ENCODE measurements at places on chromosomes 6 and 20. TPM values are rescaled to one million over a fixed set of nuclear protein-coding genes. Genes with fewer than 3 reads are reported as not detected.
A peak's percentile ranks its signal among the peaks of the same experiment; 100 is the strongest.

DNA sequence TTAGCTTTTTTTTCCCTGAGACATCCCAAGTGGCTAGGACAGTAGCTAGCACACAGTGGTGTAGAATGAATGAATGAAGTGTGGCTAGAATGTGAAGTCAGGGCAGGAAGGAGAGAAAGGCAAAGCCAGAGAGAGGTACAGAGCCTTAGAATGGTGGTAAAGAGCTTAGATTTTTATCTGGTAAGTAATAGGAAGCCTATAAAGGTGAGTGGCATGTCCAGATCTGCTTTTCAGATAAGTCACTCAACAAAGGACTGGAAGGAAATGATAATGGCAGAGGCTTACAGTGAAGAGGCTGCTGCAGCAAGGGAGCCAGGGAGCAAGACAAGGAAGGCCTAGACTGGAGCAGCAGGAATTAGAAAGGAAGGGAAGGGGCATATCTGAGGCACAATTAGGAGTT, 96.0 kb upstream of the PRDM1 start:
- no peak overlapping the region for H3K27ac ChIP-seq
- no peaks in the 10 kb centered on the region for H3K4me1 ChIP-seq
- H3K36me3 ChIP-seq = no peaks in the 10 kb centered on the region
- DNase-seq = no peak
- no peak overlapping the region for H3K4me3 ChIP-seq

- DNase-seq = no peak
- H3K36me3 ChIP-seq = no peaks in the 10 kb centered on the region
- H3K4me1 ChIP-seq = no peaks in the 10 kb centered on the region
- no peaks in the 10 kb centered on the region for H3K27me3 ChIP-seq
- H3K27ac ChIP-seq = no peak overlapping the region
These were observed 66.8 kb downstream of the ATG5 start for GRCh38 chr6:106258726-106259125.

The CCR6 gene
- 0.37 TPM for total RNA-seq

GRCh38 chr6:32086661-32087573, 22.2 kb downstream of the TNXB start:
- H3K4me1 ChIP-seq = no peaks in the 10 kb centered on the region
- peak overlapping the region; percentile 81 for H3K27ac ChIP-seq
- no peaks in the 10 kb centered on the region for H3K27me3 ChIP-seq
- peaks cover 47% of the 10 kb centered on the region for H3K36me3 ChIP-seq
- H3K4me3 ChIP-seq = no peak overlapping the region

DNA sequence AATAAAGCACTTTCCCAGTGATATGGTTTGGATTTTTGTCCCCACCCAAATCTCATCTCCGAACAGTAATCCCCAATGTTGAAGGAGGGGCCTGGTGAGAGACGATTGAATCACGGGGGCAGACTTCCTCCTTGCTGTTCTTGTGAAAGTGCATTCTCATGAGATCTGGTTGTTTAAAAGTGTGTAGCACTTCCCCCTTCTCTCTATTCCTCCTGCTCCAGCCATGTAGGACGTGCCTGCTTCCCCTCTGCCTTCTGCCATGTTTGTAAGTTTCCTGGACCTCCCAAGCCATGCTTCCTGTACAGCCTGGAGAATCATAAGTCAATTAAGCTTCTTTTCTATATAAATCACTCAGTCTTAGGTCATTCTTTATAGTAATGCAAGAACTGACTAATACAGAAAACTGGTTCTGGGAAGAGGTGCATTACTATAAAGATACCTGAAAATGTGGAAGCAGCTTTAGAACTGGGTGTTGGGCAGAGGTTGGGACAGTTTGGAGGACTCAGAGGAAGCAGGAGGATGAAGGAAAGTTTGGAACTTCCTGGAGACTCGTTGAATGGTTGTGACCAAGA, 7.4 kb downstream of the EPM2A start:
- no peak overlapping the region for H3K4me3 ChIP-seq
- no peaks in the 10 kb centered on the region for H3K27me3 ChIP-seq
- H3K27ac ChIP-seq = no peak overlapping the region
- H3K4me1 ChIP-seq = peaks cover 9% of the 10 kb centered on the region
- no peaks in the 10 kb centered on the region for H3K36me3 ChIP-seq
- no peak for DNase-seq

- H3K4me3 ChIP-seq = no peak overlapping the region
- H3K27ac ChIP-seq = no peak overlapping the region
- H3K27me3 ChIP-seq = no peaks in the 10 kb centered on the region
- no peaks in the 10 kb centered on the region for H3K36me3 ChIP-seq
- DNase-seq = no peak
- H3K4me1 ChIP-seq = no peaks in the 10 kb centered on the region
These were observed 163.9 kb downstream of the IBTK start for GRCh38 chr6:82083646-82084045.

DNA sequence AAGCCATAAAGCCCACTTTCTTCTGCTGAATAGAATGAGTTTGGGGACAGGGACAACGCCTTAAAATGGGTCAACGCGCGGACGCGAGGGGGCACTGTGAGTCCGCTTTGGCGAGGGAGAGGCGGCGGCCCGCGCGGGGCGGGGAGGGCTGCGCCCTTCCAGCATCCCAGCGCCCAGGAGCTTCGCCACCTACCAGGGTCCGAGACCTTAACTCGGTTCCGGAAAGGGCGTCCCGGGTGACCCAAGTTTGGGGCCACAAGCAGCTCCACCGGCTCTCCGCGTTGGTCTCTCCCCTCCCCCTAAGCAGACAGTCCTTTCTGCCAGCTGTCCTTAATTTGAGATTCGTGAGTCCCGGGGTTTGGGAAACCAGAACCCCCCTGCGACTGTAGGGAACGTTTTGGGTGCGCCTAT, 1.8 kb upstream of the SAMD5 start:
- H3K27ac ChIP-seq = no peak overlapping the region
- peak overlapping the region; percentile 75 for H3K4me3 ChIP-seq
- no peaks in the 10 kb centered on the region for H3K27me3 ChIP-seq
- H3K36me3 ChIP-seq = no peaks in the 10 kb centered on the region
- H3K4me1 ChIP-seq = peaks cover 19% of the 10 kb centered on the region

GRCh38 chr20:17892189-17892938, 76.2 kb downstream of the SNX5 start:
- H3K27ac ChIP-seq = no peak overlapping the region
- no peaks in the 10 kb centered on the region for H3K4me1 ChIP-seq
- no peak for DNase-seq
- no peaks in the 10 kb centered on the region for H3K27me3 ChIP-seq

DNA sequence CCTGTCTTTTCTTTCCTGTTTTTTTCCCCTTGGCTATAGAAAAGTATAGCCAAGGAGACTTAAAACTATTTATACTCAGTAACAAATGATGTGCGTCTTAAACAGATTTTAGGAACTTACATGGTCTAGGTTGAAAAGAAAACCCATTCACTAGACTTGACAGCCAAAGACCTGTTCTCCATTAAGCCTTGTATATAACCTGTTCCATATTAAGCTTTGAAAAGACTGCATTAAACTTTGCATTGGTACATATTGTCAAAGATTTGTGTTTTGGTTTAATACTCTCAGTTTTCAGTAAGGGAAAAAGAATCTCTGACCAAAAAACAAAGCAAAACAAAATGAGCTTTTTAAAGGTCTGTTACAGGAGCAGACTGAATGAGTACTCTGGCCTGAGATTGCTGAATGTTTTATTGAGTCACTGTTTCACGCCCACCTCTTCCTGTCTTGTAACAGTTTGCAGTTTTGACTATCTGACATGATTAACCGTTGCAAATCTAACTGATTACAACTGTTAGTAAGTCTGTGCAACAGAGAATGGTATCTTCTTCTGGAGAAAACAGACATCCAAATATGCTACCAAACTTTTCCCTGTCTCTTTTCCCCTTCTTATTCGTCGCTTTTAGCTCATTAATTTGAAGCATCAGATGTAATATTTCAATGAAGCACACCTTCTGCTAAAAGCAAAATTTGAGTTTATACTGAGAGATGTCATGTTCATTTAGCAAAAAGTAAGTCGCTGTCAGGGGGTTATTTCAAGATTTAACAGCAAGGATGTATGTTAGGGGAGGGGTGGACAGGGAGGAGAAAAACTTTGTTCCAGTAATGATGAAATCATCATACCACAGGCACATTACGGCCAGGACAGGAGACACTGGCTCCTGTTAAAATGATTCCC, 59.1 kb upstream of the SUPT3H start:
- no peaks in the 10 kb centered on the region for H3K4me1 ChIP-seq
- no peaks in the 10 kb centered on the region for H3K27me3 ChIP-seq
- H3K36me3 ChIP-seq = no peaks in the 10 kb centered on the region
- no peak overlapping the region for H3K4me3 ChIP-seq
- DNase-seq = no peak

- H3K27me3 ChIP-seq = no peaks in the 10 kb centered on the region
- H3K4me1 ChIP-seq = no peaks in the 10 kb centered on the region
- H3K36me3 ChIP-seq = no peaks in the 10 kb centered on the region
- no peak overlapping the region for H3K4me3 ChIP-seq
These were observed 668.9 kb downstream of the TFAP2A start for GRCh38 chr6:9745966-9746365.

- H3K27ac ChIP-seq = no peak overlapping the region
- DNase-seq = no peak
- peaks cover 42% of the 10 kb centered on the region for H3K36me3 ChIP-seq
- H3K27me3 ChIP-seq = no peaks in the 10 kb centered on the region
- no peak overlapping the region for H3K4me3 ChIP-seq
These were observed 26.5 kb downstream of the EIF2S2 start for GRCh38 chr20:34085544-34086040.

DNA sequence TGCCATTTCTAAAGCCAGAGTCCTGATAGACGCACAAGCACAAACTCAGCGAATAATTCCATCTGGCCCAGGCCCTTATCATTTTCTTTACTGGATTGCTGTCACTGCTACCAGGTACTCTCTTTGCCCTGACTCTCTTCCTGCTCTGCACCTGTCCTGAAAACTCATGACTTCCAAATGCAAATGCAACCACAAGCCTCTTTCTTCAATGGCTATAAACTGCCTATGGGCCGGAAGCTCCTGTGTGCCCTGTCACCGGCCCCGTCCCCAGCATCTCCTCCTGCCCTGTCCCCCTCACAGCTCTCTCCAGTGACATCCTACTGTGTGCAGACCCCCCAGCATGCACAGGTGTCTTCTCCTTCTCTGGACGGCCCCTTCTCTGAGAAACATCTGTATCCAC, 302.6 kb downstream of the GMDS start:
- no peaks in the 10 kb centered on the region for H3K27me3 ChIP-seq
- no peak overlapping the region for H3K27ac ChIP-seq
- no peaks in the 10 kb centered on the region for H3K4me1 ChIP-seq
- H3K4me3 ChIP-seq = no peak overlapping the region
- DNase-seq = no peak

The EEF1A2 gene
- 886 TPM for total RNA-seq

DNA sequence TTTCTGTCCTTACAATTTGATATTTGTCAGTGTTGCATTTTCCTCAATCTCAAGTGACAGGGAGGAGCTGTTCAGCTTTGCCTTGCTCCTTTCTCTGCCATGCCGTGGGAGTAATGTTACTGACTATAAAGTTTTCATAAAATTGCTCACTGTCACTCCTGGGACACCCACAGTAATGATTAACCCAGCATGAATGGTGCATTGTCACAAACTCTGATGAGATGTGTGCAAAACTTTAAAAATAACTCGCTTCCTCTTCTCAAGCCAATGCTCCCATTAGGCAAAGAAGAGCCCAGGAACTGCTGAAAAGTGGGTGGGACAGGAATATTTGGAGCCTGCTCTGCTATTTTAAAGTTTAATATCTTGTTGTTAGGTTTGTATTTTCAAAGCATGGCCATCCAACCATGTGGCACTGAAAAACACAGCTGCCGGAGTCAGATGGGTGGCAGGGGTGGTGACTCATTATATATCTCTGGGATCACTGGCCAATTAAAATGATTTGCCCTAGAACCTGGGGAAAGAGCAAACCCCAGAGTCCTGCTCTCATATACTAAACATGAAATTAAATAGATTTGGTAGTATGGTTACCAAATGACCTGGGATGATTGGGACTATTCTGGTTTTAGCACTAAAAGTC, 260.1 kb downstream of the BTBD3 start:
- no peak overlapping the region for H3K4me3 ChIP-seq
- DNase-seq = no peak
- peaks cover 6% of the 10 kb centered on the region for H3K4me1 ChIP-seq
- no peaks in the 10 kb centered on the region for H3K36me3 ChIP-seq

- no peaks in the 10 kb centered on the region for H3K36me3 ChIP-seq
- no peak overlapping the region for H3K4me3 ChIP-seq
- DNase-seq = no peak
- H3K27ac ChIP-seq = no peak overlapping the region
These were observed 10.5 kb downstream of the ANKRD66 start for GRCh38 chr6:46757214-46757596.

DNA sequence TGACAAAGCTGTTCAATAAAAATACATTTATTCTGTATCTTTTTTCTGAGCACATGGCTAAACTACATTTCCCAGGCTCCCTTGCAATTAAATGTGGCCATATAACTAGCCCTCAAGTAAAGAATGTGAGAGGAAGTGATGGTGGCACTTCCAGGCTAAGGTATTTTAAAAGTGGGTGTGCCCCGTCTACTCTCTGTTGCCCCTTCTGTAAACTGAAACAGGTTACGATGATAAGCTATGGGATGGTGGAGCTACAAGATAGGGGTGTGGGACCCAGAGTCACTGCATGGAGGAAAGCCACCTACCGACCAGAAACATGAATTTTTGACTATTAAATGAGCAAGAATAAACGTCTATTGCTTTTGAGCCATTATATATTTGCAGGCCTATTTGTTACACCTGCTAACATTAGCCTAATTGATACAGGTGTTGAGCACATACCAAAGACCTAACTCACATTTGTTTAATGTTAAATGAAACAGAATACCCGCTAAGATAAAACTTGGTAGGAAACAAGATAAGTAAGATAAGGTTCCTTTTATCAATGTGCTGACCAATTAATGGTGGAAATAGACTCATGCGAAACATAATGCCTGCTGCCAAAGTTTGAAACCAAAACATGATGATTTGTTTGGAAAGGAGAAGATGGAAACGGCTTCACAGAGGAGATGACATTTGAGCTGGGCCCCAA, 3.1 kb downstream of the FYN start:
- peaks cover 54% of the 10 kb centered on the region for H3K4me1 ChIP-seq
- H3K27ac ChIP-seq = no peak overlapping the region
- H3K27me3 ChIP-seq = no peaks in the 10 kb centered on the region
- H3K36me3 ChIP-seq = no peaks in the 10 kb centered on the region

The THBS2 gene
- total RNA-seq = 24.5 TPM

The CLDN20 gene
- not detected for total RNA-seq

The MRAP2 gene
- 0.20 TPM for total RNA-seq

- H3K36me3 ChIP-seq = peaks cover 24% of the 10 kb centered on the region
- DNase-seq = no peak
- no peaks in the 10 kb centered on the region for H3K27me3 ChIP-seq
- no peaks in the 10 kb centered on the region for H3K4me1 ChIP-seq
- peak overlapping the region; percentile 54 for H3K27ac ChIP-seq
These were observed 16.1 kb downstream of the JPH2 start for GRCh38 chr20:44170816-44171410.
